Type B pancreatic cell (in vitro differentiated cells): ENCODE measurements at places on chromosomes 5 and 9.

DNA sequence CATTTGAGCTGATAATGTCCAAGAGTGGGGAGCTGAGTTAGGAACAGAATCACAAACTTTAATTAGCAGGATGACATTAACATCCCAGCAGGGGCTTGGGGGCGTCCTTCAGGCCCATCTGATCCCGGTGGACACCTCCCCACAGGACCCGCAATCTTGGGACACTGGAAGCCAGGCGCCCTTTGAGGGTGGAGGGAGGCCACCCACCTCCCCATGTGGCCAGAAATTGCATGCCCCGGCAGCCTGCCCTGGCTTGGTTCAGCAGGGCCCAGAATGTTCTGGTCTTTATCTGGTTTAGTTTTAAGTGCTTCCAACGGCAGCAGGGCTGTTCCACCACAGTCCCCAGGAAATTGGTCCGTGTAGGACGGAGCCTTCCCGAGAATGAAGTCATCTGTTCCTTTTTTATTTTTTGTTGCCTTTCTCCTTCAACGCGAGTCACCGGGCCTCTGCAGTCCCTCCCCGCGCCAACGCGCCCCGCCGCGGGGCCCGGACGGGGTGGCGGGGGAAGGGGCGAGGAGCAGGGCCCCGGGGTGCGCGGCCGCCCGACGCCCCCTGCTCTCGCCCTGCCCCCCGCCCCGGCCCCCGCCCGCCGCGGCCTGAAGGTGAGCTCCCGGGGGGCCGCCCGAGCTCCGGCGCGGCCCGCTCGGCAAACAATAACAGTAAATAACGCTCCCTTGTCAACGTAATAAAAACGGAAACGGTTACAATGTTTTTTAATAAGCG lies 207.9 kb downstream of the C9orf50 start:
- no peak for DNase-seq

GRCh38 chr5:59123595-59124561 lies 541.0 kb downstream of the RAB3C start:
- DNase-seq: no peak

- DNase-seq: no peak
Measured at GRCh38 chr5:99105216-99105615, 176.4 kb upstream of the CHD1 start.

GRCh38 chr9:122996586-122996985 lies 36.9 kb upstream of the GPR21 start:
- no peak for DNase-seq

DNA sequence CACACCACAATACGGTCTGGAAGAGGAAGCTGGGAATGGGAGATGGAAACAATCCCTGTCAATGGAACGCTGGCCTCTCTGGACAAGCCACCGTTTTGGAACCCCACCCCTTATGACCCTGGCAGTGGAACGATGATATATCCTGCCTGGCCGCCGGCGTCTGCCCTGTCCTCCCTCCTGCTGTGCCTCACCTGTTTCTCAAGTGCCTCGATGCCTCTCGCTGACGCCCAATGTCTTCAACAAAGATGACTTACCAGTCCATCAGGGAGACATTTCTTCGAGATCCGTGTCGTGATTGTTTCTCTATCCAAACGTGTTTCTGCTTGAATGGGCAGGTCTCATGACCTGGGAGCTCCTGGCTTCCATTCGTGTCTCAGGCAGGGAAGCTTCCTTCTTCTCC lies 476.5 kb downstream of the SPATA31A7 start:
- DNase-seq: peak; percentile 31

GRCh38 chr9:15786616-15787015 lies 233.8 kb downstream of the CCDC171 start:
- DNase-seq: no peak

GRCh38 chr9:84744195-84744594 lies 74.7 kb downstream of the NTRK2 start:
- DNase-seq: no peak

DNA sequence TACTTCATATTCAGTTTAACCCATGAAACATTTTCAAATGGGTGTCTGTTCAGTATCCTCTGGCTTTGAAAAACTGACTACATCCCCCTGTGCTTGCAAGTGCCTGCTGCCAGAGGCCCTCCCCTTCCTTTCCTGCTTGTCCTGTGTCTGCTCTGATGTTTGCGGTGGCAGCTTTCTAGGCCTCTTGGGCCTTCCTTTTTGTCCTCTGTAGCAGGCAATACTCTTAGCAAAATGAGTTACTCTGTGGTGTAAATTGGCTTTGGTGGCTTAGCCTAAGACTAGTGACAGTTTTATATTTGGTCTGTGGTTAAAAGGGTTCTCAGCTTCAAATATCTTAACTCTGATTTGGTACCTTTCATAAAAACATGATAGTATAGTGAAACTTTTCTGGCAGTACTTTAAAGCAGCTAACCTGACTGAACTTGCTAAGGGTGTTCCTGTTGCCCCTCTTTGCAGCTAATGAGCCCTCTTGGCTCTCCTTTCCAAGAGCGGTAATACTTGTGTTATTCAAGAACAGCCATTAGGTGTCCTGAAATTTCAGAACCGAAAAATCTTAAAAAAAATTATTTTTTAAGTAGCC lies 76.6 kb downstream of the GOLM1 start:
- no peak for DNase-seq

DNA sequence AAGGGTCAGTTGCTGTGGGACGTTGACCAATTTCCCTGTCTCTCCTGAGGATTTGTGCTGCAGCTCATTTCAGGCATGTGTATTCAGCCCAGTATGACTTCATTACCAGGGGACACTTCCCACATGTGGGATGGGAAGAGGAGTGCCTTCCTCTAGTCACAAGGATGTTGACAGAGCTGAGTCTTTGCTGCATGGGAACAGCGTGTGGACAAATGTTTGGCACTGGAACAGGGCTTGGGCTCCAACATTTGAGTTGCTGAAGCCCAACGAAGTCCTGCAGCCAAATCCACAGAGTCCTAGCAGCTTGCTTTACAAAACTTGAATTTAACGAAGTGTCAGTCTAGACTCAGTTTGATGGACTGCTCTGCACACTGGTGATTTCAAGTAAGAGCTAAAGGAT lies 283.2 kb downstream of the SH3GL2 start:
- no peak for DNase-seq

- DNase-seq: no peak
Measured at GRCh38 chr5:170591054-170591453, 87.2 kb downstream of the KCNIP1 start.

DNA sequence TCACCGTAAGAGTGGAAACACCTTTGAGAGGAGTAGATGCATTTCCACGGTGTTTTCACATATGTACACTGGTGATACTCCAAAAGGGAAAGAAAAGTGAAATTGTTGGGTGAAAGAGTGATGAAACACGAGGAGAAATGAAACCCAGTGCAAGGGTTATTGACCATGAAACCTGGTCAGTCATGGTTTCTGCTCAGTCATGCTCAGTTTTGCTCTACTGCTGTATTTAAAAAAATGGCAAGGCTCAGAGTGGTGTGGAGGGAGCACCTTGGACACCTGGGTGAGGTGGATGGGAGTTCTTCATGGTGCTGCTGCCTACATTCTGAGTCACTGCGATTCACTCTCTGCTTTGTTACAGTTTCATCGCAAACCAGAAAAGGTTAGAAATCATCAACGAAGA lies 32.3 kb downstream of the NTRK2 start:
- DNase-seq: no peak

- DNase-seq: no peak
Measured at GRCh38 chr9:109158651-109159050, 8.4 kb downstream of the FRRS1L start.

DNA sequence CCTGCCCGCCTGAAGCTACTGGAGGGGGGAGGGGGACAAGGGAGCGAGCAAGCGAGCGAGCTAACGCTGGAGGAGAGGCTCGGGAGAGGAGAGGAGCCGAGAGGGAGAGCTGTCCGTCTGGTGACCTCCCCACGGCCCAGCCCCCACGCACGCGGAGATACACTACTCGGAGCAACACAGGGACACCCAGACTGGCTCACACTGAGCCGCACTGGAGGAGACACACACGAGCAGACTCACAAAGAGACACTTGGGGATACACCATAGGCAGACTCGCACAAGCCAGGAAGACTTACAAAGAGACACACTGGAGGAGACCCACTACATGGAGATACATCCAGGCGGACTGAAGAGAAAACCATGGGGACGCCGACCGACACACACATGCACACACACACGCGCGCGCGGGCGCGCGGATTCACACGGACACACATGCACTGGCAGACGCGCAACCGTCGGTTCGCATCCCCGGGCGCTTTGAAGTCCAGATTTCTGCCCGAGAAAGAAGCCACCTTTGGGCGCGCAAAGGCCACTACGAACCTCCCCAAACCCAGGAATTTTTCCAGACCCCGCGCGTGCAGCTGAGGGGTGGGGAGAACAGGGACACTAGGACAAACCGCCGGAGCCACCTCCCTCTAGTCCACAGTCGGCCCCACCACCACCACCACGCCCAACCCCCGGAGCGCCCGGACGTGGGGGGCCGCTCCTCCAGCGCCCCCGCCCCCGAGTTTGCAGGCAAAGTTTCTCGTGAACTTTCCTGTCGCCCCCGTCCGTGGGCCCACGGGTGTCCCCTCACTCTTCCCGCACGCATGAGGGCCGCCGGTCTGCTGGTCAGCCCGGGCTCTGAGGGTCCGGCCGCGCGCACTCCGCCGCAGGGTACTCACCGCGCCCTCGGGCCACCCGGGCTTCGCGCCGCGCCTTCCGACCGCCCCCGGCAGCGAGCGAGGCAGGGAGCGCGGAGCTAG lies 571 bp downstream of the CNTFR start:
- DNase-seq: no peak

DNA sequence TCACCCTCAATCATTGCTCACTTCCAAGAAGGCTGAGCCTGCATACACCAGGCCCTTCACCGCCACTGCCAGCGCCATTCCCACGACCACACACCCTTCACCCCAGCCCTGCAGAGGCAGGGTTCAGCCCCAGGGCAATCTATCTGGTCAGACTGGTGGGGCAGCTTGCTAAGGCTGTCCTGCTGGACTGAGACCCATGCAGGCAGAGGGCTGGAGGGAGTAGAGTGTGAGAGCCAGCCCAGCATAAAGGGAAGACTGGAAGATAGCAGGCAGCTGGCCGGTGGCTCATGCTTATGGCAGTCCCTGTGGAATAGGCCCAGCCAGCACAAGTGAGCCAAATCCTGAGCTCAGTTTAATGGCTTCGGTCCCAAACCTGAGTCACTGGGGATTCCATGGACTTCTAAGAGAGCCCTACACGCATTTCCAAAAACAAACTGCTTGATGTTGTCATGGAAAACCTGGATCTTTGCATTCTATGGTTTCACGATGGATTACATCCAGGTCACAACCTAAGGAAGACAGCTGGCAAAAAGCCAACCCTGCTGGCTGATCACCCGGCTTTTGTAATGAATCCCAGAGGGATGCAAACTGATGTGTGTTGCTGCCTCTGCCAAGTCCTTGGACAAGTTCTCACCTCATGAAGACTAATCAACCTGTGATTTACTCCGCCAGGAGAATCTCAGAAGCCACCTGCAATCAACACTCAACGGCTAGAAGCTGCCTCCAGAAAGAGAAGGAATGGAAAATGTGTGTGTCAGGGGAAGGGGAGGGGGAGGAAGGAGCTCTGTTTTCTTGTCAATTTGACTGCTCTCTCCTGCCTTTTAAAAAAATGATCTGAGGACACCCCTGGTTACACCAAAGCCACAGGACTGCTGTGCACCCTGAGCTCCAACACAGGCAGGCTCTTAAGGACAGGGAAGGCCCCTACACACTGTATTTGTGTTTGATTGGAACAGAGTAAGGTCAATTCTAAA lies 143.6 kb downstream of the LHFPL2 start:
- peak; percentile 76 for DNase-seq

DNA sequence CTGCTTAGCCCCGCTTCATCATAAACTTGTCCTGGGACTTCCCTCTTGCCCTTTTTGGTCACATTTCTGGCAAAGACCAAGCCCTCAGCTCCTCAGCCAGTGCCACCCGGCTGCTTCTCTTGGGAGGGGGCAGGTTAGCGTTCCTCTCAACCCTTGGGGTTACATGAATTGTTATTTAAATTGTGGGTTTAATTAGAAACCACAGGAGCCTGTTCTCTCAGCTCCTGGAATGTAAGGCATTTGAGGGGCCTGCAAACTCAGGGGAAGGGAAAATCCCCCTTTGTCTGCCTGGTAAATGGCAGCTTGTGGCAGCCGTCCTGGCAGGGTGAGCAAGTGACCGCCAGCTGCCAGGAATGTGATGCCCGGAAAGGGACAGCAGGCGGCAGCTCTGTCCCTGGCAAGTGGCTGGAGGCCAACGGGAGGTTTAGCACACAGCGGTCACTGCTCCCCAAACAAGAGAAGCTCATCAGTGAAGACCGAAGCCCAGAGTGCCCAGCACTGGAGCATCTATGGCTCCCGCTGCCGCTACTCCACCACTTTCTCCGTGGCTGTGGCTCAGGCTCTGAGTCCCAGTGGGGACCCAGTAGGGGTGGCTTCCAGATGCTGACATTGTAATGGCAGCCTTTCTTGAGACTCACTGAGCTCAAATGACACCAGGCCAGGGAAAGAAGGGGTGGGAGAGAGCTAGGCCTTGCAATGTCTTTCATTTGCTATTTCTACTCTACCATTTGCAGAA lies 51.7 kb downstream of the SHB start:
- DNase-seq: no peak

DNA sequence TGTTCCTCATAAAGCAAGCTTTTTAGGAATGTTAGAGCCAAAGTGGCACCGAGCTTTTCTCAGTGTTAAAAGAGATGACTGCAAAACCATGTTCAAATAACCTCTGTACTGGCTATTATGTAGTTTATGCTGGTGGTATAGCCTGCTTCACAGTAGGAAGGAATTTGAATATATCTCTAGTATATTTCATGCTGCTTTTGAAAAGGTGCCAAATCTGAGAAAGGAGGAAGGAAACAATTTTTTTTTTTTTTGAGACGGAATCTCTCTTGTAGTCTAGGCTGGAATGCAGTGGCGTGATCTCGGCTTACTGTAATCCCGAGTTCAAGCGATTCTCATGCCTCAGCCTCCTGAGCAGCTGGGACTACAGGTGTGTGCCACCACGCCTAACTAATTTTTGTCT lies 13.5 kb downstream of the CREBRF start:
- DNase-seq: no peak

DNA sequence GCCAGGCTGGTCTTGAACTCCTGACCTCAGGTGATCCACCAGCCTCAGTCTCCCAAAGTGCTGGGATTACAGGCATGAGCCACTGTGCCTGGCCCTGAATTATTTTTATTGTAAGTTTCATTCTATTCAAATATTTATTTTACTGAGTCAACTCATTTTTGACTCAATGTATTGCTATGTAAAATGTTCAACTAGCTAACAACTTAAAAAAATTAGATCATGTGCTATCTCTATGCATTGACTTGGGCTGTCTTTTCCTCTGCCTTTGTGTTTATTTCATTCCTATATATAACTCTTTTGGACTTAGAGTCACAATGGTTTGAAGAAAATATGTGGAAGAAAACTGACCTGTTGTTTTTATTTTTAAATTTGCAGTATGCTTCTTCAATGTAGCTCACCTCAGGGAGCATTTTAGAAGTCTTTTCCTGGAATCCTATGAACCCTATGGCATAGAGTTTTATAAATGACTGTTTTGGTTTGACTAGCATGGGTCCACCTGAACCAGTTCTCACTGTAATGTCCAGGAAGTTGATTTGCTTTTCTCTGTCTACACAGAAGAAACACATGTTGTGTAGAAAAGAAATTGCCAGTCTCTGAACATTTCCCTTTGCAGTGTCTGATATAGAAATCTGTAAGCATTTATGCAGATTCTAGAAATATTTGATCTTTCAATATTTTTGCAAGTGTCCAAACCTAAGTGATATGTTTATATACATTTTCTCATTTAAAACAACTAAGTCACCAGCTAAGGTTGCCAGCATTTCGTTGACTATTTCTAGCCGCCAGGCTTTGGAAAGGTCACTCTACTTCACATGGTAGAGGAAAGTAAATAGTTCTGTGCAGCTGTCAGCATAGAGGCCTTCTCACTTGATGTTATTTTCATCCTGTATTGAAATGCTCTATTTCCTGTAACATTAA lies 138.8 kb downstream of the PCSK1 start:
- DNase-seq: no peak
